ENCODE measurements at places on chromosomes 1 and 21.

GRCh38 chr1:111127923-111128643, 11.8 kb downstream of the DRAM2 start:
- no peak for DNase-seq

- no peak for DNase-seq
Measured at GRCh38 chr1:102842606-102843005, 265.7 kb downstream of the COL11A1 start.

DNA sequence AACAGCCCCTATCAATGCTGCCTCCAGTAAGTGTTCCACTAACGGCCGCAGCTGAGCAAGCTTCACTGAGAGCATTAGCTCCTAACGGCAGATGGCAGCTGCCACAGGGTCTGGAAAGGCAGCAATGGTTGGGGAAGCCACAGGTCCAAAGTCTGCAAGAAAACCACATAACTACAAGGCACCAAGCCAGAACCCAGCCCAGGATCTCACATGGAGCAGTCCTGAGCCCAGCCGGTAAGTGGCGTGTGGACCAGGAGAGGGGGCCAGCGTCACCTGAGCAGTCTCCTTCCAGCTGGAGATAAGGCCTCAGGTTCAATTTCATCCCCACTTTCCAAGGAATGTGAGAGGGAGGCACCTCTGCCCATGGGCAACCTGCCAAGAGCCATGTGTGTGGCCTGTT, 13.2 kb downstream of the SYT2 start:
- no peak for DNase-seq

DNA sequence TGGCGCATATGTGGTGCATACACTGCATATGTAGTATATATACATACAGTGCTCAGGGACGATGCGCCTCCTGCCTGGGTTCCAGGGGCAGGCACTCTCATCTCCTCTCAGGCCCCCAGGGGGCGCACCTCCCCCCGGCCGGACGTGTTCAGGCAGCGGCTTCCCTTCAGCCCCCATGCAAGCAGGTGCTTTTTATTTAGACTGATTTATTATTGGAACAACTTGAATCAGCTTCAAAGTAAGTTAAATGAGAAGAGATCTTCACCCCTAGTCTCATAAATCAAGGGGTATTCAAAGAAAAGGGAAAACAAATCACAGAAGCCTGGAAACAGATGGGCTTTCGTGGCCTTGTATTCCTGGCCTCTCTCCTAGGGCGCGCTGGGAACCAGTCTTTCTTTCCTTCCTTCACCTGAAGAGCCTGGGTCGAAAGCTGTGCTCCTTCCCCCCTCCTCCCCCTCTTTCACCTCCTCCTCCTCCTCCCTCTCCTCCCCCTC, 64.6 kb downstream of the UBIAD1 start:
- DNase-seq, result peak; percentile 42

DNA sequence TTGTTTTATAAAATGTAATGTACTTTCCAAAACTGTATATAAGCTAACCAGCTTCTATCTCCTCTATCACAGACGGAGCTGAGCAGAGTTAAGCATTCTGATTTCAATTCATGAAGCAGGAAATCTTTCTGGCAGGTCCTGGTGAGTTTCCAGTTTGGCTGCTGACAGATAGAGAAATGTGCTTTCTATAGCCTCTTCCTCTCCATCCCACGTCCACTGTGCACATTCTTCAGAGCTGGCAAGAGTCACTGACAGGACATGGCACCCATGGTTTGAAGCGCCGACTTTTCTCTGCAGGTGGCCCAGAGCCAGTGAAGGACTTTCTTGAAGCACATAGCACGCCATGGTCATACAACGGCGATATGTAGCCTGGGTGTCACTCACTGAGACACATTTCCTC, 52.3 kb upstream of the POU2F1 start:
- DNase-seq, result no peak

- no peak for DNase-seq
Measured at GRCh38 chr21:34833465-34833864, 164.7 kb downstream of the CLIC6 start.

- DNase-seq, result no peak
Measured at GRCh38 chr1:158716335-158716734, 4.2 kb downstream of the OR6K3 start.

GRCh38 chr1:202259705-202260104, 66.1 kb downstream of the LGR6 start:
- DNase-seq, result no peak

DNA sequence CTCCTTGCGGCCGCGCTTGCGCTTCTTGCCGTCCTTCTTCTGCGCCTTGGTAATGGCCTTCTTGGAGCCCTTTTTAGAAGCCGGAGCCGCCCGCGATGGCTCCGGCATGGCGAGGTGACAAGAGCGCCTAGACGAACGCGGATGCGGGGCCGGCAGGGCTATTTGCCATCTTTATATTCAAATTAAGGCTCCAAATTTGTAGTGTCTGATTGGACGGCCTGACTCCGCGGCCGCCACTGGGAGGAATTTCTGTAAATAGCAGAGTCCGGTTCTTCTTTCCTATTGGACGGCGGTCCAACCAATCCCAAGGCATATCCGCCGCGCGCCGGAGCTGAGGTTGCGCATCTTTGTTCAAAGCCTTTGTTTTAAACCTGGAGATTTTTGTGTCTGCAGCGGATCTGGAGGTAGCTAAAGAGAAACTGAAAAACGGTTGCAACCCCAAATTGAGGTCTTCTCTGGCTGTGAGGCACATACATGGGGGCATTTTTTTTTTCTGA, 22.6 kb upstream of the RNF187 start:
- DNase-seq, result peak; percentile 90

DNA sequence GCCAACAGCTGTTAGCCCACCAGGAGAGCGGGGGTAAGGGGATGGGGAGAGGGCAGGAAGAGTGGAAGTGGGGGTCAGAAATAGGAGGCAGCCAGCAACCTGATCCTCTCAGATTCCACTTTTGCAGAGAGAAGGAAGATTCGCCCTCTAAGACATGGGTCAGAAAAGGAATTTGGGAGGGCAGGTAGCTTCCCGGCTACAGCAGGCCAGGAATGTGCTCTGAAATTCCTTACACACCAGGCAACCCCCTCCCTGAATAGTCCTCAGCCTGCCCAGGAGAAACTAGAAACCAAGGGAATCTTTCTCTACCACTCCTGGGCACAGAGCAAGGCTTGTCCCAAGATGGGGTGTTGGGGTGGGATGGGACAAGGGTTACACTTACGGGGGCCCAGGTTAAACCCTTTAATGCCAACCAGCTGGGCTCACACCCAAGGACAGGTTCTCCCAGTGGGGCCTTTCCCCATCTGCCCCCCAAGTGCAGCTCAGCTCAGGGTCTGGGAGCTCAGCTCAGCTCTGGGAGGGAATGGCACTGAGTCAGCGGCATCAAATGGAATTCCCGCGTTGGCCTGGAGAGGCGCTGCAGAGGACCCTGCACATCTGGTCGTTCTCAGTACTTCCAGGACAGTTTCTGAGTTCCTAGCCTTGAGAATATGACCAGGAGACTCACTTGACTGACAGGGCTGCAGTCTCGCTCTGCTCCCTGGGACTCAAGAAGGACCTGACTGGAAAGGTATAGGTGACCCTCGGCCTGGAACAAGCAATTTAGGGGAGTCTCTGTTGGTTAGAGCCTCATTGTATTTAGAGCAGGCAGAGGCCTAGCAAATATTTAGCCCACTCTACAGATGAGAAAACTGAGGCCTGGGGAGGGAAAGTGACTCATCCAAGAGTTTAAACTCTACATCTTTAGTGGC, 761 bp downstream of the TNNT2 start:
- no peak for DNase-seq

- DNase-seq, result no peak
Measured at GRCh38 chr1:203480525-203481084, 5.0 kb downstream of the PRELP start.

GRCh38 chr1:46137916-46138315, 5.5 kb upstream of the PIK3R3 start:
- DNase-seq, result no peak

DNA sequence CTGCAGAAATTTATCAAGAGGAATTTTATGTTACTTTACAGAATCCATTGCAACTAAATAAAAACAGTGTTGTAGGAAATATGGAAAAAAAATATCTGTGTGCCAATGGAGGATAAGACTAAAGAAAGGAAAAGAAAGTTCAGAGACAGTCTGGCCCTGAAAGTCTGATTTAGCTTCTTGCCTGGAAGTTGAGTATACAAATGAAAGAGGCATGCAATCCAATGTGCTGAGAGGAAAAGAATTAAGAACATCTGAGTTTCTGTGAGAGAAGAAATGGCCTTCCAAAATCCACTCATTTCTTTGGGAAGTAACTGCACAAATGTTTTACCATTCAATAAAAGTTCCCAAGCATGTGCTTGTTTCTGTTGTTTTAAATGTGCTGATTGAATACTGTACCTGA, 65.1 kb downstream of the LHX9 start:
- DNase-seq, result no peak

DNA sequence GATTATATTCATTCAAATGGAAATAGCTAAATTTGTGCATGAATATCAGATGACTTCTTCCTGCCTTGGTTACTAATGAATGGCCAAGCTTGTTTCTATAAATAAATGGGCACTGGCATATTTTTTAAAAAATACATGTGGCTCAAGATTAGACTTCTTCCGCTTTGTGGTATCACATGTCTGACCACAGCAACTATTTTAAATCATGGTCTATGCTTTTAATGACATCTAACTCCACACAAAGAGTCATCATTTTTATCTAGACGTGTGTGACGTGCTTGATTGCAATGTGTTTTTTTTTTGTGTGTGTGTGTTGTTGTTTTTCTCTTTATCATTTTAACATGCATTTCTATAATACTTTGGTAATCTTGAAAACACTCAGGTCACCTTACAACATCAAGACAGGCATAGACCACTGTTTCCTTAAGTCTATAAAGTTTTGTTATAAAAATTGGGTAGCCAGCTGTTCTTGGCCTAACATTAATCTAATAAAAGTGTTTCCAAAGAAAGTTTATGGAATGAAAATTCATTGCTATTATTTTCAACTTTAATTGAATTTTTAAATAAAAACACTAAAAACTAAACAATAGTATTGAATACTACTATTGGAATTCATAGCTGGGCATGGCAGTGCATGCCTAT, 29.5 kb downstream of the RGS1 start:
- DNase-seq, result no peak

GRCh38 chr1:193183019-193183627, 3.3 kb downstream of the B3GALT2 start:
- no peak for DNase-seq

GRCh38 chr1:192439373-192440025, 122.7 kb downstream of the RGS21 start:
- no peak for DNase-seq

GRCh38 chr1:191734321-191734720, 423.9 kb upstream of the RGS18 start:
- DNase-seq, result no peak

DNA sequence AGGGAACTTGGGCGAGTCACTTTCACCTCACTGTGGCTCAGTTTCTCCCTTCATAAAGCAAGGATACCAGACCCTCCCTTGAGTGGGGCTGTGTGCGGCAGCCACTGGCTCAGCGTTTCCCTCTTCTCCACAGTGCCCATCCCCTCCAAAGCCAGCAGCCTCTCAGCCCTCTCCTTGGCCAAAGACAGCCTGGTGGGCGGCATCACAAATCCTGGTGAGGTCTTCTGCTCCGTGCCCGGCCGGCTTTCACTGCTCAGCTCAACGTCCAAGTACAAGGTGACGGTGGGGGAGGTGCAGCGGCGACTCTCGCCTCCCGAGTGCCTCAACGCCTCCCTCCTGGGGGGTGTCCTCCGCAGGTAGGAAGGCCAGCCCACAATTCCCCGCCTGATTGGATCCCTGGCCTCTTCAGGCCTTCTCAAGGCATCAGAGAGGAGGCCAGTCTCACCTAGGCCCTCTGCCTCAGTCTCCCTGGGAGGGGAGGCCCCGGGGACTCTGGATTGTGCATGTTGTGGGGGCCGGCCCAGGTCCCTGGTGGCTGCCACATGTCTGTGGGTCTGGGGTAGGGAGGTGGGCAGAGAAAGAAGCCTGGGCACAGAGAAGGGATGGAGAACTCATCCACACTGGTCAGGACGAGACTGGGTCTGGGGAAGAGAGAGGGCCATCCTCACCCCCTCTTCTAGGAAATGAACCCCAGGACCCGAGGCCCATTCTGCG, 15.2 kb downstream of the TFAP2E start:
- no peak for DNase-seq

DNA sequence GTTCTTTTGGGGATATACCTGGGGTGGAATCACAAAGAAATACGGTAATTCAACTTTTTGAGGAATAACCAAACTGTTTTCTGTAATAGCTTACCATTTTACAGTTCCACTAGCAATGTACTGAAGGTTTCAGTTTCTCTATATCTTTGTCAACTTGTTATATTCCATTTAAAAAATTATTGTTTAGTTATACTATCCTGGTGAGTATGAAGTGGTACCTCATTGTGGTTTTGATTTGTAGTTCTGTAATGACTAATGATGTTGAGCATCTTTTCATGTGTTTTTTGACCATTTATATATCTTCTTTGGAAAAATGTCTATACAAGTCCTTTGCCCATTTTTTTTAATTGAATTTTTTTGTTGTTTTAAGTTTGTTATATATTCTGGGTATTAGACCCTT, 39.4 kb downstream of the MAST2 start:
- no peak for DNase-seq

DNA sequence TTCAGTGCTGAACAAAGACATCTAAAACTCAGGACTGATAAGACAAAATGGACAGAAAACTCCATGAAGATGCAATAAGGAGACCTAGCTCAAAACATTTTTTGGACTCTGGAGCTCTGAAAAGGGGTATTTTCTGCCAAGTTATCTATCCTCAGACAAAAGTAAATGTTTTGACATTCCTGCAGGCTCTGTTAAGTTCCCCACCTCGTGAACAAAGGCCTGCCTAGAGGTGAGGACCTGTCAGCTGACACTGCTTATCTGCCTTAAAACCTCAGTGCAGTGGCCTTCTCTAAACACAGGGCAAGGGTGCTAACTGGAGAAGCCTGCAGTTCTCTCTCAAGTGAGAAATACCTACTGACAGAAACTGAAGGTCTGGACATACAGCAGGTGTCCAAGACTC, 41.1 kb downstream of the COLGALT2 start:
- no peak for DNase-seq

DNA sequence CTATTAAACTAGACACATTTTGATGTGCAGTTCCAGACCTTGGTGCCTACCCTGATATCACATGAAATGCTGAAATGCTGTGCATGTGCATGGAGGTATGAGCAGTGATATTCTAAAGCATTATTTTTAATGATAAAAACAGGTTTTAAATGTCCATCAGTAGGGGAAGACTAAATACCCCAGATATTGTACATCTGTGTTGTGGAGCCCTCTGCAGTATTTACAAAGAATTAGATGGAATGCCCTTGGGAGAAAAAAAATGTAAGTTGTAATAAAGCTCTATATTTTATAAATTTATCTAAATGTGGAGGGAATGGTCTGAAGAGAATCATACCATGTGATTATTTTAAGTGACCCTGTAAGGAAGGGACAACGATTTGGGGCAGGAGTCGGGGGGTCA, 39.1 kb upstream of the IGSF5 start:
- DNase-seq, result no peak
